ENCODE measurements at places on chromosomes 5 and 9. TPM values are rescaled to one million over a fixed set of nuclear protein-coding genes. Genes with fewer than 3 reads are reported as not detected.

The NIM1K gene
- 0.14 TPM for total RNA-seq

The ADGRD2 gene
- not detected for total RNA-seq

The GGTA1 gene
- total RNA-seq, result not detected

The ZDHHC12 gene
- total RNA-seq, result 89.8 TPM

The TRPM6 gene
- 1.4 TPM for total RNA-seq
